GM03348 (cell line): ENCODE measurements at places on chromosomes 2 and 18.

- DNase-seq: peak; percentile 51
Observed at GRCh38 chr2:62147610-62148301, 48.2 kb upstream of the B3GNT2 start.

GRCh38 chr2:110716959-110717645 lies 15.3 kb upstream of the ACOXL start:
- DNase-seq: no peak

DNA sequence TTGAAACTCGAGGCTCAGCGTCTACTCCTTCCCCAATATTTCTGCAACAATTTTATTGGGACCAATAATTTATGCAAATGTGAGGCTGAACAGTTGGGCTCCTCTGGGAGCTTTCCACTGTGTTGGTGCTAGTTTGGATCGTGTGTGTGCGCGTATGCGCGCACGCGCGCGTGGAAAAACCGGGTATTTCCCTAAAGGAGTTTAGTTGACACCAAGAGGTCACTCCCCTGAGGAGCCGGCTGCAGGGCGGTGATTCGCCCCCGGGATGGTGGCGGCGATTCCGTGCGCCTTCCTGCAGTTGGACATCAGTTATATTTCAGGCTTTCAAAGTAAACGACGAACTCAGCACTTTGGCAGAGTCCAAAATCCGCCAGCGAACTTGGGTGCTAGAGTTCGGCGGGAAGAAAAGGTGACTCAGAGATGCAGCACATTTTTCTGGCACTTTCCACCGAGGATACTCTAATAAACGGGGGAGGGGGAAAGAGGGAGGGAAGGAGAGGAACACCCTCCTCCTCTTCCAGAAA lies 186.5 kb upstream of the FANCL start:
- peak; percentile 21 for DNase-seq

DNA sequence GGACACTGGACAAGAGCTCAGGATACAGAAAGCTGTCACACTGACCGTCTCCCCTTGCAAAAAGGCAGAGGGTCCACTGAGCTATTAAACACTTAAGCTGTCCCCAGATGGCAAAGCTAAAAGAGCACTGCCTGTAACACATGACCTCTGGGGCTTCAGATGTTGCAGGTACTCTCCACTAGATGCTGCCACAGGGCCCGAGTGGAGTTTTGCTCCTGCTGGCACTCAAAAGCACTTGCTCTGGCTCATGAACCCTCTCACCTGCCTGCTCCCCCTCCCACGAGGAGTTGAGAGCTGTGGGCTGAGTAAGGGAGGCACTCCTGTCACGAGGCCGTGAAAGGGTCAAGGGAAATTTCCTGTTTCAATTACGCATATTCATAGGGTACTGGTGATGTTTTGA lies 227.9 kb downstream of the PRKCE start:
- no peak for DNase-seq

GRCh38 chr2:128809880-128810279 lies 491.2 kb upstream of the HS6ST1 start:
- DNase-seq: no peak

- DNase-seq: no peak
Observed at GRCh38 chr2:115976916-115977315, 1534.5 kb downstream of the DPP10 start.

GRCh38 chr2:18584608-18584954 lies 4.8 kb downstream of the NT5C1B start:
- no peak for DNase-seq

- peak; percentile 74 for DNase-seq
Observed at GRCh38 chr2:150495993-150496627, 8.6 kb upstream of the RND3 start.

- DNase-seq: no peak
Observed at GRCh38 chr2:190181123-190181669, 118.7 kb upstream of the MSTN start.

- peak; percentile 44 for DNase-seq
Observed at GRCh38 chr2:216188956-216189355, 79.8 kb downstream of the XRCC5 start.

DNA sequence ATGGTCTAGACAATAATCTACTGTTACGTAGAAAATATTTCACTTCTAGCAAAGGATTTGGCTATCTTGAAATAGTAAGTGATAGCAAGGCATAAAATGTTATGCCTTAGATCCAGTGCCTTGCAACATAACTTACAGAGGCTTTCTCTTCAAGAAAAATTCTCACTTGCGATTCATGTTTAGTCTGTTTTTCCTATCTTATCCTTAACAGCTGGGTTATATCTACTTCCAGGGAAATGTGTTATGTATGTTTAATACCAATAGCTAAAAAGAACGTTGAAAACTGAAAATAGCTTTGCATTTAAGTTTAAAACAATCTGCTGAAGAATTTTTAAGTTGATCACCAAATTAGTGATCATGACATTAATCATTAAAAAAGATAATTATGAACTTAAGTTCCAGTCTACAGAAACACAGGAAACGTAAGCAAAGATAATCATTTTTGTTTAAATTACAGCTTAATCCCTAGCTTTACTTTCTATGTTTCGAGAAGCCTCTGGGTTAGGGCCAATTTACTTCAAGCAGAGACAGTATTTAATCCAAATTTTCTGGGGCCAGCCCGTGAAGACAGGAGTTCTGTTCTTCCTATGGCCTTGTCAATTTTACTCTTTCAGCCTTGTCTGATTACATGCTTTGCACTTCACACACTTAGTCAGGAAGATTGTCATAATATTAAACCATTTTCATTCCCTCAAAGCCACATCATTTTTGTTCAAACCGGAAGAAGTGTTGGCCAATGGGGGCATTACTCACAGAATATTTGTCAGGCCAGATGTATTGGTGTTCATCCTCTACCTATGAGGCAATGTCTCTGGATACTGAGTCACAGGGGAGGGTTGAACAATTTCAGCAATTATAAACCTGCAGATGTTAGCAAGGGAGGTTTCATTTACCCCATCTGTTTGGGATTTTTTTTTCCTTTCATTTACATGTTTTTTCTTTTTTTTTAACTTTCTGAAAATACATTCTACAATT lies 1132.9 kb upstream of the ZEB2 start:
- peak; percentile 68 for DNase-seq

GRCh38 chr2:168517816-168518215 lies 61.7 kb downstream of the CERS6 start:
- no peak for DNase-seq

DNA sequence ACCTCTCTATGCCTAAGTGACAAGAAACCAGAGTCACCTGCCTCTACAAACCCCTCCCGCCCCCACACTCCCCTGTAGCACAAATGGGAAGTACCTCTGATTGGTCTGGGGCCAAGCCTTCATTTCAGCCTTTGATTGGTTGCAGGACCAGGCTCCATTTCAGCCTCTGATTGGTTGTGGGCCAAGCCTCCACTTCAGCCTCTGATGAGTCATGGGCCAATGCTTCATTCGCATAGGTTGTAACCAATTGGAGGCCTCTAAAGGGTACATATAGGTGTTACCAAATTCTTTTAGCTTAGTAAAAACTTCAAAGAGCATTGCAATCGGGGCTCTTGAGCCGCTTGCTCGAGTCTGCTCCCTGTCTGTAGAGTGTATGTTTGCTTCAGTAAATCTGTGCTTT lies 25.0 kb downstream of the CCDC102B start:
- no peak for DNase-seq

- DNase-seq: peak; percentile 51
Observed at GRCh38 chr2:127106457-127106990, 430 bp downstream of the BIN1 start.
